ENCODE measurements at places on chromosomes 1 and 21.

DNA sequence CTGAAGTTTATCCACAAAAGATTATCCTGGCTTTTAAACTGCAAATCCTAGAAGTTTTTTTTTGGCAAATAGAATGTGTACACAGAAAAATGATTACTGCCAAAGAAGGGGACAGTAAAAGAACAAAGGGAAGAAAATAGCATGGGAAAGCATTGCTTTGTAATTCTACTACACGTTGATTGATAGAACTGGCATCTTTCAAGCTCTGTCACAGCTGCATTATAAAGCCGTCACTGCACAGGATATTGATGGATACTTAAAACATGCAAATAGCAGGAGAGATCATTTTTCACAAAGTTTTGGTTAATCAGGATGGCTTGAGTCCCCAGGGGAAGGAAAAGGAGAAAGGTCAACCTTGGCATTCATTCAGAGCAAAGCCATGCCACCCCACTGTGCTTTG, 183.7 kb upstream of the RRP15 start:
- DNase-seq, result no peak

GRCh38 chr21:36038701-36039497, 21.4 kb downstream of the SETD4 start:
- no peak for DNase-seq

- no peak for DNase-seq
Measured at GRCh38 chr1:246394121-246394520, 113.0 kb downstream of the SMYD3 start.

- no peak for DNase-seq
Measured at GRCh38 chr1:247411621-247412327, 4.2 kb upstream of the NLRP3 start.

DNA sequence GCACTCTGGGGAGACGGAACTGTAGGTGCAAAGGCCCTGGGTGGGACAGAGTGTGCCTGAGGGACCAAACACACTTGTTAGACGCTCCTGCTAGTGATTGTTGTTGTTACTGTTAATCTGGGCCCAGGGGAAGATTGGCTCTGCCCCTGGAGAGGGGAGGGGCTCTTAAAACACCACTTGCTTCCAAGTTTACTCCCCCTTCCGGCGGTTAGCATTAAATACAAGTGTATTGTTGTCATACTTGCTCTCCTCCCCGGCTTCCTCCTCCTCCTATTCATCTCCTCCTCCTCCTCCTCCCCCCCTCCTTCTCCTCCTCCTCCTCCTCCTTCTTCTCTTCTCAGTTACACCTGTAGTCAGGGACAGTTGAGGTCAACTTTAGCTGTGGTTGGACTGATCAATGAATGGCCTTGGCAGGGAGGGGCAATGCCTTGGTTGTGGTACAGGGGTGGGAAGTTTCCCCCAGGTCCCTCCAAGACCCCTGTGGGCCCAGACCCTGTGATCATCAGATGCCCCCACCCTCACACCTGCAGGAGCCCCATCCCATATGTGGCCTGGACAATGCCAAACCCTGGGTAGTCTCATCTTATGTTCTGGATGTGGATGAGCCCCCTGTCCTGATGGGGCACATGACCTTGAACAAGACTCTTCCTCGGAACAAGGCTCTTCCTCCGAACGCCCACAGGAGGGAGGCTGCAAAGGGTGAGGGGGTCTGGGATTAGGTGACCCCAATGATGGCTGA, 217.3 kb downstream of the PTPRU start:
- DNase-seq, result no peak

DNA sequence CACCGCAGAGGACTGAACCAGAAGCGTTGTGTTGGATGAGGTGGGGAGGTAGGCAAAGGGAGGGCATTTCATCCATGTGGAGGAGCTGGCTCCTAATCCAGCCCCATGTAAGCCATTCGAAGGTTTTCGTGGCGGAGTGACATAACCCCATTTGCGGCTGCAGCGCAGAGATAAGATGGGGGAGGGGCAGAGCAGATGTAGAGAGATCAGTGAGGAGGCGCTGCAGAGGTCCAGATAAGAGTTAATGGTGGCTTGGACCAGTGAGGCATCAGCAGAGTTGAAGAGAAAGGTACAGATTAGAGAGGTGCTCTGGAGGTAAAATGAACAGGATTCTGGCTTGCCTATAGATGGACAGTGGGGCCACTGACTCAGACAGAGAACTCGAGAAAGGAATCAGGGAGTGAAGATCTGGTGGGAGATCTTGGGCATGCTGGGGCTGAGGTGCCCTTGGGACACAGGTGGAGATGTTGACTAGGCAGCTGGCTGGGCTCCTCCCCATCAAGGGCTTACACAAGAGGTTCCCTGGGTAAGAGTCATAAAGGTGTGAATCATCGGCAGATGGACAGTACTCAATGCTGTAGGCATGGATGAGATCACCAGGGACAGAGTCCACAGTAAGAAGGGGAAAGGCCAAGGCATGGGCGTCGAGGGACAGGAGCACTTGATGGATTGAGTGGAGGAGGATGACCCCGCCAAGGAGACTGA, 7.8 kb upstream of the PTPRF start:
- no peak for DNase-seq

GRCh38 chr1:12469493-12469892, 148.5 kb downstream of the DHRS3 start:
- DNase-seq, result no peak

- no peak for DNase-seq
Measured at GRCh38 chr1:29501227-29501976, 265.1 kb downstream of the PTPRU start.

DNA sequence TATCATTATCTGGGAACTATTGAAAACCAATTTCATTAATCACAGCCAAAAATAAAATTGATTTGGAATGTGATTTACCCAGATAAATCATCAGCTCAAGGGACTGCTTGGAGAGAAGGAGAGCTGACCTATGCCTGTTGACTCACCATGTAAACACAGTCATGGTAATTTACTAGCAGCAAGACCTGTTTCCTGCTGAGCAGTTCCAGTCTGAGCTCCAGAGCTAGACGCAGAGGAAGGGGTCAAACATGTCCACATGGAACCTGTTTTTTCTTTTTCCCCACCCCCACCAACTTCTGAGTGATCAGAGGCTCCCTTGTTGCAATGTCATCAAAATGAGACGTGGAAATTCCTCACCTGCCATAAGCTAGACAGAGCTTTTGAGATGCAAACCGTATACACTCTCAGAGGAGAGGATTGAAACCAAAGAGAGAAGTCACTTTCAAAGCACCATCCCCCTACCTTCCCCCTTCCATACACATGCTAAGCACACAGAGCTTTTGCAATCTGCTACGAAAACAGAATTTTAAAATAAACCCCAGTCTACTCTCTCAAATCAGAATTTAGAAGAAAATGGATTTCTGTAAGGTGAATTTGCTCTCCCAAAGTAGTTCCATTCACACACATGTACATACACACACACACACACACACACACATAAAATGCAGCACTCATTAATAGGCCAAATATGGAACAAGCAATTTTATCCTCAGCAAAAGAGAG, 55.9 kb upstream of the PTGFRN start:
- DNase-seq, result no peak

DNA sequence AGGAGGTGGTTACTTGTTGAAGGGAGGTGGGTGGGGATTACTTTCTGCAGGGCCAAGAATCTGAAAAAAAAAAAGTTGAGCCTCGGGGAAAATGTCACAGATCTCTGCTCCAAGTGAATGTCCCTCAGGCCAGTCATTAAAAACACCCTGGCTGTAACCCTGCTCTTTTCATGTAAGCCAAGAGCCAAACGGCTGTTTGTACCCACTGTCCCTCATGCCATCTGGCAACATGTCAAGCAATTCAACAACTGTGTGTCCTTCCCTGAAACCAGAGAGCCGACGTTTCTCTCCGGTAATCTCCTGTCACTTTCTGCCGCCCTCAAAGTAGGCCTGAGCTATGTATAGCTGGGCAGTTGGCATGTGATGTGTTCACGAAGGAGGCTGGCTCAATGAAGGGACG, 14.7 kb downstream of the CASQ2 start:
- DNase-seq, result no peak

- no peak for DNase-seq
Measured at GRCh38 chr1:86765073-86765472, 60.7 kb downstream of the SH3GLB1 start.

DNA sequence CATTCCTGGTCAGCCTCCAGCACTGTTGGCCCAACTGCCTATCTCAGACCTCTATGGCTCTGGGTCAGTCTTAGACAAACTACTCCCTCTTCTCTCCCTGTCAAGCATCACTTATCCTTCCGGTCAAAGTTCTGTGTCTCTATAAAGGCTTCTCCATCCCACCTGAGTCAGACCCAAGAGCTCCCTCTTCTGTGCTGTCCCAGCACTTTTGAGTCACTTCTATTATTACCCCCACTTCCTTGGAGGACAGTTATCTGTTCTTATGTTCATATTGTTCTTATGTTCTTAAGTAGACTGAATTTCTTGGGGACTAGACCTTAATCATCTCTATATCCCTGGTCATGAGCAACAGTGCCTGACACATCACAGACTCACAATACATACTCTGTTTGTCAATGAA, 29.2 kb upstream of the IL10 start:
- no peak for DNase-seq

DNA sequence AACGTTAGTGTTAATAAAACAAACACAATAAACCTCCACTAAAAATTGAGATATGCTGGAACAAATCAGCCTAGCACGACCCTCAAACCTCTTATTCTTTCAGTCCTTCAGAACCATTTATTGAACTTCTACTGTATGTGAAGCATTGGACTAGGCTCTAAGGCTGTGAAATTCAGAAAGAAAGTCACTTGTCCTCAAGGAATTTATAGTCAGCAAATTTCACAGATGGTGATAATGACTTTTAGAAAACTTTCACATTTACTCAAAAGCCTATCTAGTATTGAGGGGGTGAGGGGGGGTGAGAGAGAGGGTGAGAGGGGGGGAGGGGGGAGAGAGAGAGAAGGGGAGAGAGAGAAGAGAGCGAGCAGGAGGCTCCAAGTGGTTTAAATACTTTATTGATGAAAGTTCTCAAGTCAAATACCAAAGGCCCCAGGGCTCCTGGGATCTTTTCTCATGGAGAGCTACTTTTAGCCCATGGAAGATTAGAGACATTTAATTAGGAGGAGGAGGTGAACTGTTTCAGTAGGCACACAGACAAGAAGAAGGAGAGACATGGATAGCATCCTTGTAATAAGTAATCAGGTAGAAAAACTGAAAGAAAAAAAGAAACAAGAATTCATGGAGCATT, 66.3 kb upstream of the SSX2IP start:
- no peak for DNase-seq

Measured in activated CD4-positive, alpha-beta memory T cell treated with anti-CD3 and anti-CD28 coated beads, Interleukin-2, amount 10 ng/mL, durations not matched to agents 7 days and 5 days (primary cell).